ENCODE measurements at places on chromosomes 11 and 22. TPM values are rescaled to one million over a fixed set of nuclear protein-coding genes. Genes with fewer than 3 reads are reported as not detected.

DNA sequence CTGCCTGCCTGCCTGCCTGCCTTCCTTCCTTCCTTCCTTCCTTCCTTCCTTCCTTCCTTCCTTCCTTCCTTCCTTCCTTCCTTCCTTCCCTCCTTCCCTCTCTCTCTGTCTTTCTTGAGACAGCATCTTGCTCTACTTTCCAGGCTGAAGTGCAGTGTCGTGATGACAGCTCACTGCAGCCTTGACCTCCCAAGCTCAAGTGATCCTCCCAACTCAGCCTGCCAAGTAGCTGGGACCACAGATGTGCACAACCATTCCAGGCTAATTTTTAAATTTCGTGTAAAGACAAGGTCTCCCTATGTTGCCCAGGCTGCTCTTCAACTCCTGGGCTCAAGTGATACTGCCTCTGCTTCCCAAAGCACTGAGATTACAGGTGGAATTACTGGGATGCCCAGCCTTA, 328.2 kb upstream of the SORL1-AS1 start:
- no peak overlapping the region for H3K27ac ChIP-seq
- no peak overlapping the region for H3K4me3 ChIP-seq
- H3K4me1 ChIP-seq: no peaks in the 10 kb centered on the region

The OR4C16 gene
- not detected for total RNA-seq

DNA sequence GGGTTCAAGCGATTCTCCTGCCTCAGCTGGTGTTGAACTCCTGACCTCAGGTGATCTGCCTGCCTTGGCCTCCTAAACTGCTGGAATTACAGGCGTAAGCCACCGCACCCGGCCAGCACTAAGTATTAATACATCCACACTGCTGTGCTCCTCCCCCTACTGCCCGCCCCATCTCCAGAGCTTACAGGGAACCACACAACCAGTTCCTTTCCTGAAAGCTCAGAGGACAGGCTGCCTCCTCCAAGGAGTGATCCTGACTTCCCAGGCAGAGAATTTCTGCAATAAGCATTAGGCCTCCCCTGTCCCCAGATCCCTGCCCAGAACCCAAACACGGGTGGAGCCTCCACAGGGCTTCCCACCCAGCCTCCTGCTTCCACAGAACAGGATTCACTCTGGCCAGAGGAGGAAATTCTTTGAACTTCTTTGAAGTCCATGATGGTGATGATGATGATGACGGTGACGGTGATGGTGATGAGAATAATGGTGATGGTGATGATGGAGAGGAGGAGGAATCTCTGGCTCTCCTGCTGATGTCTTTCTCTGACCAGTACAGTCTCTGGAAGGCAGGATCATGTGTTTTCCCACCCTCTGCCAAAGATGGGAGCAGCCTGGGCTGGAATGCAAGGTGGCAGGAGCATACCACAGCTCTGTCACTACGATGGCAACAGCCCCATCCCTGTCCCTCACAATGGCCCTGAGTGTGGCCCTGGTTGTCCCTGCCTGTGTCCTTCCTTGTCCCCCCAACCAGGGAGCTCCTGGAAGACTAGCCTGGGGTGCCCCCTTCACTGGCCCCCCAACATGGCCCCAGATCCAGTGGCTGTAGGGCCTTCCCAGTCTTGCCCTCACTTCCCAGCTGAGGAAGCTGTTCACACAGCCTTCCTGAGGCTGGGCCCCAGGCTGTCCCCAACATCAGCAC, 33.5 kb upstream of the CSNK1E start:
- H3K27ac ChIP-seq: no peak overlapping the region
- no peaks in the 10 kb centered on the region for H3K27me3 ChIP-seq
- no peaks in the 10 kb centered on the region for H3K36me3 ChIP-seq
- H3K4me1 ChIP-seq: no peaks in the 10 kb centered on the region
- no peak overlapping the region for H3K4me3 ChIP-seq

- no peak overlapping the region for H3K4me3 ChIP-seq
- no peaks in the 10 kb centered on the region for H3K36me3 ChIP-seq
- no peaks in the 10 kb centered on the region for H3K27me3 ChIP-seq
- H3K4me1 ChIP-seq: no peaks in the 10 kb centered on the region
These were observed 967.5 kb downstream of the NTM start for GRCh38 chr11:132337819-132338416.

The RIBC2 gene
- total RNA-seq: not detected
